ENCODE measurements at places on chromosomes 11 and 22.

- DNase-seq, result no peak
Measured at GRCh38 chr11:67356864-67357561, 3.7 kb upstream of the POLD4 start.

GRCh38 chr11:94469416-94469815 lies 24.2 kb downstream of the MRE11 start:
- DNase-seq, result no peak

- DNase-seq, result no peak
Measured at GRCh38 chr11:69049490-69049867, 747 bp downstream of the TPCN2 start.

GRCh38 chr11:59281177-59281576 lies 68.5 kb upstream of the MPEG1 start:
- DNase-seq, result no peak

GRCh38 chr11:13923716-13924650 lies 38.5 kb upstream of the SPON1 start:
- no peak for DNase-seq

DNA sequence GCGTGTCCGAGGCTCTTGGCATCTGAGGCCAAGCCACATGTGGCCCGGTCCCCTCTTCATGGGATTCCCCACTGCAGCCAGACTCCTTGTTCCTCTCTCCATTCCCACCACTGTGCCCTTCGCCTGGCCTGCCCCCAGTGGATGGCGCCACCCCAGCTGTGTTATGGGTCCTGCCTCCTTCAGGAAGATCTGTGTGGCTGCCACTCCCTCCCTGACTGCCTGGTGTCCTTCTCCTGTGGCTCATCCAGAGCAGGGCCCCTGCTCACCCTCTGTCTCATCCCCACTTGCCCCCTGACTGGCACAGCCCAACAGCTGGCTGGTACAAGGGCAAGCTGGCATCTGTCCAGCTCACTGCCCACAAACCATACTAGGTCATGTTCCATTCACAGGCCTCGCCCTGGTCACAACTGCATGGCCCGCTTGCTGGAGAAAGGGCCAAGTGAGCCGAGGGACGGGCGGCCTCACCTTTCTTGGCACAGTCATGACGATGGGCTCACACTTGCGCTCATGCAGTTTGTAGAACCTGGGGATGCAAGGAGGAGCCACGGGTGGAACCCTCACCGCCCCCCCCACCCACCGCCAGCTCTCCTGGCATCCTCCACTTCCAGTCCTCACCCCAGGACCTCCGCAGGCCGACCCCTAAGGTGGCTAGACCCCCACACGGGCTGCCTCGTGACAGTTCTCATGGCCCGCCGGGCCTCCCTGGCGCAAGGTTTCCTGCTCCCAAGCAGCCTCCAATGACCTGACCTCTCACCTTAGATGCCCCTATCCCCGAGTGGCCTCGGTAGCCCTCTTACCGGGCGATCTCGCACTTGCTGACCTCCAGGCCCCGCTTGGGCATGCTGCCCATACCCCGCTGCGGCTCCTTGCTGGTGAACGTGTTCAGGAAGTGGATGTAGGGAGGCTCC lies 2.1 kb upstream of the PTPRCAP start:
- DNase-seq, result no peak

- no peak for DNase-seq
Measured at GRCh38 chr11:126167488-126167887, 44.0 kb downstream of the RPUSD4 start.

DNA sequence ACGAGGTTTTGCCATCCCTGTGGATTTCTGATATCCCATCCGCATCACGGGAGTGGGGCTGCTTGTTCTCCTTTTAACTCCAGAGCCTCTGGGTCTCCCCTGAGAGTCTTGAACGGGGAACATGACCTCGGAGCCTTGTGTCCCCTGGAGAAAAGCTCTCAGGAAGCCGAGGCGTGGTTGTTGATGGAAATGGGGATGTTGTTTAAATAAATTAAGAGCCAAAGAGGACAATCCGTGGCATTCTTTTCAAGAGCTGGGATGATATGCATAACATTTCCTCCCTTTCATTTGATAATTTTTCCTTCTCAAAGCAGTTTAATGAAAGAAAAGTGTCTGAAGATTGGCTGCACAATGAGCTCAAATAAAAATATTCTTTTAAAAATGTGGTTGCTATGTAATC lies 14.2 kb downstream of the TSPAN18 start:
- no peak for DNase-seq

DNA sequence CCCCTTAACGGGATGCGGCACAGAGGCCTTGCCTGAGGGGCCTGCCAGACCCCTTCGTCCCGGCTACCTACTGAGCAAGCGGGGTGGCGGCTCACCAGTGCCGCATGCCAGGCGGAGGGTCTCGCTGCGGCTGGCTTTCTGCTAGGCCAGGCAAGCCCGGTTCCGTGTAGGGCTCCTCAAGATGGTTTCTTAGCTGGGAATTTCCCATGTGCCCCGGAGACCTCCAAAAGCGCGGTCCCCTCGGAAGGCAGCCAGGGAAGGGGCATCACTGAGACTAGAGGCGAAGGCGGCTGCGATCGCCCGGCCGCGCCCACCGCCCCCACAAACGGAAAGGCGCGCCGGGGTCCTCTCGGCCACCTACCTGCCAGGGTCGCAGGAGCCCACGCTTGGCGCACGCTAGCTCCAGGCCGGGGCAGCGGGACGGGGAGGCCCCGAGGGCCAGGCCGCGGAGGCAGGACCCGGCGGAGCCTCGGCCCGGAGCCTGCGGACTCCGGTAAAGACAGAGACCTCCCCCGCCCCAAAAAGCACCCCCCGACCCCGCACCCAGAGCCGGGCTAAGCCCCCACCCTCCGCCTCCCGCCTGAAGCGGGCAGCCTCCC lies 23.8 kb downstream of the MICAL3 start:
- no peak for DNase-seq

All from NCI-H1048 (cell line).